Tibial artery (tissue), 4 donors: ENCODE measurements at places on chromosomes 3 and 15.

GRCh38 chr3:13075318-13075717 lies 2.1 kb upstream of the IQSEC1 start:
- no peak for DNase-seq

- peak; percentile 73 for DNase-seq
Measured at GRCh38 chr15:39358441-39359041, 222.3 kb upstream of the THBS1 start.

- no peak for DNase-seq
Measured at GRCh38 chr15:87736891-87737389, 519.6 kb downstream of the NTRK3 start.

DNA sequence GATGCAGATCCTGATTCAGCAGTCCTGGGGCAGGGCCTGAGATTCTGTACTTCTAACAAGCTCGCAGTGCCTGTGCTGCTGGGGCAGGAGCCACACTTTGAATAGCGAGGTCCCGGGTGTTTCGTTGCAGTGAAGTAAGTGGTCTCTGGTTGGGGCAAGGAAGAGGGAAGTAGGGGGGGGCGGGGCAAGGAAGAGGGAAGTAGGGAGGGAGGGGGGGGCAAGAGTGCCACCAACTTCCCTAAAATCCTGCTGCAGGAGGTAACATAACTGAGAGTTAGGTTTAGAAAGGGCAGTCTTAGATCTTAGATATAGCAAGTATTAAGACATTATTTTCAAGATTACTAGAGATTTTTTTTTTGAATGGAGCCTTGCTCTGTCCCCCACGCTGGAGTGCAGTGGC lies 35.5 kb downstream of the CRTAP start:
- no peak for DNase-seq

DNA sequence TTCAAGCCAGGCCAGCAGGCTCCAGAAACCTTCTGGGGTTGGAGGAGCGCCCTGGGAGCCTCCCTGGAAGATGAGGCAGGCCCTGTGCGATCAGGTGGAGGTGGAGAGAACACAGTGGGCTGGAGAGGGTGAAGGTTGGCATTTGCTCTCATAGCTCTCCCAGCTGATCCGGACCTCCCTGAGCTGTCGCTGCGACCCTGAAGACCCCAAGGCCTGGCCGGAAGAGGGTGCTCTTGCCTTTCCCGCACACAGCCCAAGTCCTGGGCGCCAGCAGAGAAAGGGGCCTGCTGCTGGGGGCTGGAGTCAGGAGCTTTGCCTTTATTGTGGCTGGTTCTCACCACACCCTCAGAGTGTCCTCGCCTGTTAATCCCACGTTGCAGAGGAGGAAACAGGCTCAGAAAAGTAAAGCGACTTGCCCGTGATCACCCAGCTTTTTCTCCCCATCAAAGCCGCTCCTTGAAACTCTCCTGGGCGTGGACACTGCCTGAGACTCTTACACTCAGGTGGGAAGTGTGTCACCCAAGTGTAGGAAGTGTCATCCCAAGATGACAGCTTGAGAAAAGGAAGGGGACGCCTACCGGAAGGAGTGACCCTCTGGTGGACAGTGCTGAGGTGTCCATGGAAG lies 8.6 kb upstream of the RPL29 start:
- no peak for DNase-seq

DNA sequence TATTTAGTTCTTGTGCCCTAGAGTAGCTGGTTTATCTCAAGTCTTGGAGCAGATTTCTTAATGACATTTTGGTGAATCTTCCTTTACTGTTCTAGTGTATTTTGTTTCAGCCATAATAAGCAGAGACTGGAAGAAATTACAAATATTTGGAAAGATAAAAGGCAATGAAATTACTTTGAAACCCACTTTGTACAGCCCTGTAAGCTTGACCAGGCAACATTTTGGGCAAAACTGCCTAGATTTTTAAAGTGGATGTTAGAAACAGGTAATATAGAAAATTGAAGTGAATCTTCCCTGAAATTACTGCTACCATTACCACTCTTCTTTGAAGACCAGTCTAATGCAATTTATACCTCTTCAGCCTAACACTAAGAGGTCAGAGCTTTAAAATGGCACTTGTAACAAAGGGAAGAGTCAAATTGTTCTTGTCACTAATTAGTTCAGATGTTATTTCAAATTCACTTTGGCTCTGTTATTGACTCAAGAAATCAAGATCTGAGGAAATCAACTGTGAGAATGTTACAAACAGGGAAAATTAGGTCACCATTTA lies 589.4 kb downstream of the NLGN1 start:
- DNase-seq, result no peak
